ENCODE measurements at places on chromosomes 1 and 21.

DNA sequence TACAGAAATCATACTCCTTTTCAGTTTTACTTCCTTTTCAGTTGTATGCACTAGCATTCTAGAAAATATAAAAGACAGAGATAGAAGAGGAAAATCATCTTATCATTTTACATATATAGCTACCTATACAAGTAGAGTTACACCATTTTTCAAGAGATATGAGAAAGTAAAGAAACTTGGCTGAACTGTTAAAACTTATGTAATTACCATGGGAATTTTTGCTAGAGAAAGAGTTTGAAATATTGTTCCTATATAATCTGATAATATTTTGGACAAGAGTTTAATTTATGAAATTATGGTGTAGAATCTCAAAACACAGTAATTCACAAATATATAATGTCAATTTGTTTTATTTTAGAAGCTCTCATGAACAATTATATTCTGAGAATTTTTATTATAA is 180.8 kb downstream of the PLPPR4 start:
- DNase-seq = no peak

DNA sequence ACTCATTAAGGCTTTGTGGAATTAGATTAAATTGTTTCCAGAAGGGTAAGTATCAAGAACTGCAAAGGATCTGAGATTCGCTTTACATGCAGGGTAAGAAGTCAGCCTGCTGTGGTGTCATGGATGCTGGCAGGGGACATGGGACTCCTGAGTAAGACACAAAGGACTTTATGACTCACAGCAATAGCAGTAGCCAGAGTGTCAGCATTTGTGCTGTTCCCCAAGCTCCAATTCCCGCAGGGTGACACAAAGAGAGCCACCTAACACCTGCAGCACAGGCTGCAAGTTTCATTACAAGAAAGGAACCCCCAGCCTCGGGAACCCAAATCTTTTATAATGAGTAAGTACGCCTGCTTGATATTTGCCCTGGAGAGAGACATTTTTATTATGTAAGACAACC is 298.1 kb upstream of the POU3F1 start:
- DNase-seq = no peak

DNA sequence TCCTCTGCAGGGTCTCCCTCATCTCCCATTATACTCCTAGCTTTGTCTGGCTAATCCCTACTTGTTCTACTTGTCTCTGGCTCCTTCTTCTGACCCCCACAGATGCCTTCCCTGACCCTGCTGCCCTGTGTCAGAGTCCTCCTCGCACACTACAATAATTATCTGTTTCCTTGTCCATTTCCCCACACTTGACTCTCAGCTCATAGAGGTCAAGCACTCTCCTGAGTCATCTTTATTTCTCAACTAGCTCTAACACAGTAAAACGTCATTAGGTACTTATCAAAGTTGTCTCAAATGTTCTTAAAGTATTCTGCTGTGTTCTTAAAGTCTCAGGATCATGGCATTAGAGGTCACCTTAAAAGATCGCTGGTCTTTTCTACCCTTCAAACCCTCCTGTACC is 47.1 kb downstream of the C8A start:
- DNase-seq = no peak

DNA sequence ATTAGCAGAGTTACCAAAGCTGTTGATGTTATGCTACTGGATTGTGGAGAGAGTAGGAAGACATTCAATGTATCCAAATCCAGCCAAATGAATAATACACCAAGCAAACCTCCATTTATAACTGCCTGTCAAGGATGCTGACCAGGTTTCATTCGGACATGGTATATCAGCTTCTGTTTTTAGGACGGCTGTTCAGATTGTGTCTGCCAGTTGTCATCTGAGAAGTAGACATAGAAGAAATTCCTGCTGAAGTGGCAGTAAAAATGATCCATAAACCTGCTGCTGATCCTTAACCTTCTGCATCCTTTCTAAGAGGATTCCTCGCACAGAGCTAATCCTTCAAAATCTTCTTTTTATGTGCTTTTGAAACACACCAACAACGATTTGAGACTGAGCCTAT is 663.6 kb upstream of the PLXNA2 start:
- no peak for DNase-seq

DNA sequence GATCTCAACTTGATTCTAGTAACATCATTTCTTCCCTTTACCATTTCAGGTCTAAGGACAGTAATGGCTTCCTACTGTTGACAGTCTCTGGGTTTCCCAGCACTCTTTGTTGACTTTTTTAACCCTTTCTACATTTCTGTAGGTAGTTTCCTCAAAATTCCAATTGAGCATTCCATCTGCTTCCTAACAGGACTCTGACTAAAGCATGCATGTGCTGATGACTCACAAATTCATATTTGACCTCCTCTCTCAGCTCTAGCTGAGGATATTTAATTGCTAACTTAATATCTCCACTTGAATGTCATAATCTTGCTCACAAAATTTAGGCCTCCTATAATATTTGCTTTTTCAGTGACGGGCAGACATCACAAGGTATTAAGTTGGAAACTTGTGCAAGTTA is 93.3 kb upstream of the ZNHIT6 start:
- no peak for DNase-seq

DNA sequence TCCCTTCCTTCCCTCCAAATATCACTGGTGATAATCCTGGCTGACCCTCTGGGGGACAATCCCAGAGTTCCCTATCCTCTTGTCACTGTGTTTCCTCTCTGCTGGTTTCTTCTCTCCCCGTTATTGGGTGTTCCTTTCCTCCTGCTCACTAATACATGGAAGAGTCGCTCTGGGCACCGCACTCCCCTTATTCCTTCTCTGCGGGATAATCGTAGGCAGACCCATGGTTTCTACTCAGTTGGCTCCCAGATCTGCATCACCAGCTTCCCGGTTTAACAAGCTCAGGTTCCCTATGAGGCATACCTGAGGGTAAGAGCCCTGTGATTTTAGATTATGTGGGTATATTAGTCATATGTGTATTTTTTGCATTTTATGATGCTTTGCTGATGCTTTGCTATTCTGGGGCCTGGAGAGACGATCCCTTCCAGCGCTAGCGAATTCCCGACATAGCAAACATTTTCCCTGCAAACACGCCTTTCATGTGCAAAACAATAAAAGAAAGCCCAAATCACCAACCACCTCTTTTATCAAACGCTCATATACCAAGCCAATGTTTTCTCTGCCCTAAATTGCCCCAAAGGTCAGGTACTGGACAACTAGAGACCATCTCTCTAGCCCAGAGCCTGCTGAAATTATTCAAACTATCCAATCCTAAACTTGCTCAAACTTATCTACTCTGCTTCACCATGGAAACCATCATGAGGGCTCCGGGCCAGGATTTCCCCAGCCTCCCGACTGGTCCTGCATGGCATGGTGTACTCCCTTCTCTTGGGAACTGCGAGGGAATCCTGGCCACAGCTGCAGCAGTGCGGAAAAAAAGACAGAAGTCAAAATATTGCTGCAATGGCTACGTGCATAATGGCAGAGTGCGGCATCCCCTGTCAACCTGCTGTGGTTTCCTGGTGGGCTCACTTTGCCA is 84.2 kb downstream of the PCP4 start:
- DNase-seq = no peak

Measured in stimulated activated CD8-positive, alpha-beta memory T cell treated with anti-CD3 and anti-CD28 coated beads, Interleukin-7, amount 100 ng/mL, for 1 hour (primary cell).